ENCODE measurements at places on chromosomes 3 and 15.

- DNase-seq = no peak
Measured at GRCh38 chr15:35548435-35548834, 2.5 kb upstream of the DPH6 start.

GRCh38 chr3:194184265-194184751 lies 48.4 kb downstream of the HES1 start:
- DNase-seq = peak; percentile 39

DNA sequence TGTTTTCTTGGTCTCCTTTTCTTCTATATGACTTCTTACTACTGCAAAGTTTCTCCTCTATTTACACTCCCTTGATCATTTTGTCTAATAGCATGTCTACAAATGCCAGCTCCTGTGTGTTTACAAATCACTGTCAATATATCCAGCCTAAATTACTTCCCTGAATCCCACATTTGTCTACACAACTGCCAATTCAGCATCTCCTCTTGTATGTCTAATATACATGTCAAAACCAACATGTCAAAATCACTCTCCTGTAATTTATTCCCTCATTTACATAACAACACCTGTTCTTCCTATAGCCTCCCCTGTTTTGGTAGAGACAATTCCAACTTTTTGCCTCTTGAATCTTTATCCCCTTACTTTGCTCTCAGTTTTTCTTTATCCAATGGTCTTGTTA lies 359.3 kb downstream of the PLOD2 start:
- no peak for DNase-seq

DNA sequence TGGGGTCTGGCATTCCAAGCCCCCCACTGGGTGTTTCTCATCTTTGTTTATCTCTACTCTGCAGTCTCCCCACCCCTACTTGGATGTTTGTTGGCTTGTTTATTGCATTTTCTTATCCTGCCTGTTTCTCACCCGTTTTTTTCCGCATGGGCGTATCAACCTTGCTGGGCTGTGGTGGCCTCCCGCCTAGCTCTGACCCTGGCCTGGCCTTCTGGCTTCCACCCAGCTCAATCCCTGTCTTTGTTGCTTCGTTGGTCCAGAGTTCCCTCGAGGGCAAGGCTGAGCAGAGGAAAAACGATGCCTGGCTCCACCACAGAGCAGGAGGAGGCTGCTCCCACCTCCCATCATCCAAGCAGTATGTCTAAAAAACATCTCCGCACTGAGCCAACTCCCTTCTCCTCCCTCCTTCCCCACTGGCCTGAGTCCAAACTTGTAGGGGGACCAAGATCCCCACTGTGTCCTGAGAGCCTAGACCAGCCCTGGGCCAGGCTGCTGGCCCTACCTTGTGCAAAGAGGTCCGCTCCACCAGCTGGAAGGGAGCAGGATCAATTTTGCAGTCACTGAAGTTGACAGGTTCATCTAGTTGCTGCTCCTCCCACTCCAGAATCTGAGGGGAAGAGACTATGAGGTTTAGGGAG lies 9.8 kb downstream of the CLCN2 start:
- DNase-seq = no peak

GRCh38 chr3:15703346-15703745 lies 94.4 kb downstream of the ANKRD28 start:
- no peak for DNase-seq

DNA sequence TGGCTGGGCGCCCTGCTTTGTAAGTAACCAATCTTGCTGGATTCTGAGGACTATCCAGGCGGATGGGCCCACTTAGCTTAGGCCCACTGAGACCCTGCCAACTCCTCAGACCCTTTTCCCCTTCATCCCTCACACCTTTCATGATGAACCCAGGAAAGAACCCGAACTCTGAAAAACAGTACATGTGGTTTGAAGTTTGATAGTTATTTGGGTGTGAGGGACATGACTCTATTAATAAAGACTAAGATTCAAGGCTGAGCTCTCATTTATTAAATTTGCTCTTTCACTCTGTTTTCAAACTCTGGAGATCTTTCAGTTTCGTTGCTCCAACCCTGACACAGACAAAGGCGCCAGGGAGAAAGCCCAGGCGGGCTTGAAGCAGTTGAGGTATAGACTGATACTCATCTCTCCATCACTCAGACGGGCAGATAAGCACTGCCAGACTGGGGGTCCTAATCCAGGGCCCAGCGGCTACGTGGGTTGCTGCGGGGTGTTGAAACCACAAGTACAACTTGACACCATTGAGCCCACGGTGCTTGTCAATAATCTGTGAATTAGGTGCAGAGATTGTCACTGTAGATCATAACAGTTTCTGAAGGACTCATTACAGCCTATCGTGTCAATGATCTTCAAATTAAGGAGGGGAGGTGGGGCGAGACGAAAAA lies 7.2 kb upstream of the SOX2 start:
- no peak for DNase-seq

DNA sequence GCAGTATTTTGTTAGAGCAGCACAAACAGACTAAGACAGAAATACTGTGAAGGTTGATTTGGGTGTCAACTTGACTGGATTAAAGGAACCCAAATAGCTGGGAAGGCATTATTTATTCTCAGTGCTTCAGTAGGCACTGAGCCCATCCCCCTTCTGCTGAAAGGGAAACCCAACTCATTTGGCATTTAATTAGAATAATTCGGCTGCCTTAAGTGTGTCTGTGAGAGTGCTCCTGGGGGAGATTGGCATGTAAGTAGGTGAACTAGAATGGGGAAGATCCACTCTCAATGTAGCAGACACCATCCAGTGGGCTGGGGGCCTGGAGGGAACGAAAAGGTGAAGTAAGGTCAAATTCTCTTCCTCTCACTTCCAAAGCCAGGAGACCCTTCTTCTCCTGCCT lies 20.5 kb upstream of the SLCO3A1 start:
- DNase-seq = no peak

- DNase-seq = peak; percentile 19
Measured at GRCh38 chr3:178083906-178084866, 452.1 kb upstream of the KCNMB2 start.

GRCh38 chr3:38323060-38323459 lies 23.5 kb upstream of the XYLB start:
- no peak for DNase-seq
